HL-60 (cell line): ENCODE measurements at places on chromosomes 2 and 18.

DNA sequence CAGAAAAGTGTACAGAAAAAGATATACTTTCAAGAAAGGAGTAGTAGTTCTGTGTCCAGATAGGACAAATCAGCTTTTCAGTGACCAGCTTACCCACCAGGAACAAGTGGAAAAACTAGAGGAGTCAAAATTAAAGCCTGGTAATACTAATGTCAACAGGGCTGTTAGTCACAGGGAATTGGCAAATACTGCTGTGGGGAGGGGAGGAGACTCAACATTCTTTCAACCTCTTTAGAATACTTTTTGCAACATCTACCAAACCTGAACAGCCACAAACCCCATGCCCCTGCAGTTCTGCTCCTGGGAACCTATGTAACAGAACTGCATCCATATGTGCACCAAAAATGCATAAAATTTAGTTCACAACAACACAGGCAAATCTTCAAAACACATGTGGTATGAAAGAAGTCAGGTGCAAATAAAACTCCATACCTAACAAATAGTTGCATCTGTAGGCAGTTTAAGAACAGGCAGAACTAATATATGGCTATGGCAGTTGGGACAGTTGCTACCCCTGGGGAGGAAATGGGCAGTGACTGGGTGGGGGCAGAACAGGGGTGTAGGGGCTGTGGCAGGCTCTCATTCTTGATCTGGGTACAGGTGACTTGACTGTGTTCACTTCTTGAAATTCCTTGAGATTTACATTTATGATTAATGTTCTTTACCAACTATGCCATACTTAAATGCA lies 9.7 kb downstream of the CMPK2 start:
- peak; percentile 30 for DNase-seq

DNA sequence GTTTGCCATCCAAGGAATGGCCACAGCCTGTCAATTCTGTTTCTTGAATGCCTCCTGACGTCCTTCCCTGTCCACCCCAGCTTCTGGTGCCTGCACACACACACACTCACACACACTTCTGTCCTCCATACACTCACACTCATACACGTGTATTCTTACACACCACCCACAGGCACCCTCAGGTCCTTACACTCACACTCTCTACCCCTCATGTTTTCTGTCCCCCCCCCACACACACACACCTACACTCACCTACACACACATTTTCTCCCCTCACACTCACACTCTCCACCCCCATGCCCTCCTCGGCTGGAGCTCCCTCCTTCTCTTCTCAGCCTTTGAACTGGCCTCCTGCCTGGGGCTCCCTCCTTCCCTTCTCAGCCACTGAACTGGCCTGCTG lies 148.0 kb upstream of the SALL3 start:
- DNase-seq, result no peak

- no peak for DNase-seq
These were observed 155.4 kb downstream of the ASXL3 start for GRCh38 chr18:33733376-33733775.

GRCh38 chr2:134724341-134724740 lies 5.5 kb upstream of the TMEM163 start:
- DNase-seq, result no peak

DNA sequence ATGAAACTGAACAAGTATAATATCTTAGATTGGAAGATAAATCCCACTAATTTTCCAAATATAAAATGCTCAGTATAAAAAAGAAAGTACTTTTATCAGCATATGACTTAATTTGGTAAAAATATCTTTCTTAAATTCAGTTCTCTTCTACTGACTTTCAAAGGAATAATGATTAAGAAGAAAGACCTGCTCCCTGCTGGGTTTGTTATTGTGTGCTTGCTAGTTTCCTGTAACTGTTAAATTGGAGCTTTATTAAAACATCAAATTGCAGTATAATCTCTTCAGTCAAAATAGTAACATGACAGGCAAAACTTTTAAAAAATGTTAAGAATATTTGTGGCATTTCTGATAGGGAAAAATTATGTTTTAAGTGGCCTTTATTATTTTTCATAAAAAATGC lies 1317.4 kb upstream of the CDH2 start:
- DNase-seq, result no peak

DNA sequence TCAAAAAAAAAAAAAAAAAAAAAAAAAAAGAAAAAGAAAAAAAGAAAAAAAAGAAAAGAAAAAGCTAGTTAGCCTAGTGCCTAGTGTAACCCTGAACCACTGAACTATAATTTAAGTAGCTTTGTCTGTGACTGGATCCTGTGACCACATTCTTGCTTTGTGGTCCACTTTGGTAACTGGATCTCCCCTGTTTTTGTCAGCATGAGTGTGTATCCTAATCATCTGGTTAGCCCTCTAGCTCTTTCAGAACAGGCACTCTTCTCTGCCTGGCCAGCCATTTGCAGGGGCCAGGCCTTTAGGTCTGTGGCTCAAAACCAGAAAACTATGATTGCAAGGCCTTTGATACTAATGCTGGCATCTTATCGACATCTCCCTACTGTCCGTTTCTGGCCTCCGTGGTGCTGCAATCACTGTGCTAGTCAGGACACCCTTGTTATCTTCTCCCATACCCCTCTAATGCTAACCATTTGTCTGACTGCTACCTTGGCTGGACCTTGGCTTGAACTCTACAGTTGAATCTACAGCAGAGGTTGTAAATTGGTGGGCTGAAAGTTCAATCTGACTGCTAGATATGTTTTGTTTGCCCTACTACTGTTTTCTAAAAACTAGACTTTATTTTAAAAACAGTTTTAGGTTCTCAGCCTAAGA lies 40.5 kb downstream of the RBKS start:
- no peak for DNase-seq

DNA sequence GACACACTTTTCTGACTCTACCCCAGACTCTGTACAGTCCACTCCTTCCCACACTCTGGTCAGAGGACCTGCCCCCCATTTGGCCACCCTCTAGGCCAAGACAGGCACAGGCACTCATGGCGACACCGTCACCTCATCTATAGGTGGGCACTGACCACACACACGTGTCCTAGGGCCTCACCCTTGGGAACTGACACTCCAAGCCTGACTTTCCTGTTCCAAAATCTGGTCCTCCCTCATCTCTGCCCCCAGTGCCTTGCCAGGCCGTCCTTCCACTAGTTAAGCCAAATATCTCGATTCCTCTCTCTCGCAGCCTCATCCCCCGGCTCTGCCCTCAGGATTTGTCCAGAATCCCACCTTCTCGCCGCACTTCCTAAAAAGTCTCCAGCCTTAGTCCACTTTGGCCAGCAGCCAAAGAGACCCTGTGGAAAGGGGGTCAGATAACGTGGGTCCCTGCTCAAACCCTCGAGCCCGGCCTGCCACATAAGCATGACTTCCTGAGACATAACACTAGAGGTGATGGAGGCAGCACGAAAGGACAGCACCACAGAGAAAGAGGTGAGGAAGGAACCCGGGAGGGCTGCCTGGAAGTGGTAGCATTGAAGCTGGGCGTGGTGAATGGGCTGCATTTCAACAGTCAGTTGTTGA lies 105.8 kb upstream of the OTOS start:
- DNase-seq, result no peak

GRCh38 chr2:216474925-216475670 lies 23.5 kb upstream of the RPL37A start:
- DNase-seq, result peak; percentile 31

DNA sequence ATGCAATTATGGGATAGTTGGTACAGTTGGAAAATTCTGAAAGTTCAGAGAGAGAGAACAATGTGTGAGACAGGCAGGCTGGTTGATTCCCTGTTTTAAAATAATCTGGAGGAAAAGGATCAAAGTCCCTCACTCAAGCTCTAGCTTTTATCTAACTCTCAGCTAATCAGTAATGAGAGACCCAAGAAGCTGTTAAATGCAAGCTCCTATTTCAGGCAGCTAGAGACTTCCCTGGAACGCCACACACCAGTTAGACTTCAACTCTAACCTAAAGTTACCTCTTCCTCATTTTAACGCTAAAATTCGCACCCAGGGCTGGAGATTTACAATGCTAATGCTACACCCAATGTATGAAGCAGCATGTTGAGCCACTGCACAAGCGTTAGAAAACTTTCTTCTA lies 243.1 kb downstream of the EN1 start:
- DNase-seq, result no peak

DNA sequence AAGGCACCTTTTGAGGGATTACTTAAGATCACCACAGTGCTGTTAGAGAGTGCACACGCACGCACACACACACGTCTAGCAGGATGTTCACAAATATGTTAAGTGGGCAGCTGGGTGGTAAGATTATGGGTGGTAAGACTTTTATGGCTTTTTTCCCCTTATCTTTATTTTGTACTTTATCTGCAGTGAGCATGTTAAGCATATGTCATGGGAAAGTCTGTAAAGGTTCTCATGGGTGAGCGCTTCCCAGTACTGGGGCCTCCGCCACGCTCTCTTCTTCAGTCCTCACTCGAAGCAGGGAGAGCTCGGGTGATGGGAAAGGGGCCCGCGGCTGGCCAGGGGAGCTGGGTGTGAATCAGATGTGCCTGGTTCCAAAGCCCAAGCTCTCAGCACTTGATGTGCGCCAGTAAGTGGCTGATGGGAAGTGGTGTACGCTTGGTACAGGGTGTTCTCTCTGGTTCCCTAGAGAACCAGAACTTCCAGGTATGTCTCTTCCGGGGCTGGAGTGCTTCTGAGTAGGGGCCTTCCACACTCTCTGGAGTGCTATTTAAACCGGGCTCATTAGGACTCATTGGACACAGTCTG lies 83.9 kb upstream of the YWHAQ start:
- no peak for DNase-seq

GRCh38 chr2:53911434-53912189 lies 51.8 kb upstream of the GPR75 start:
- DNase-seq, result no peak

GRCh38 chr2:194567661-194568017 lies 1089.4 kb upstream of the SLC39A10 start:
- DNase-seq, result no peak

GRCh38 chr2:55555977-55556376 lies 36.5 kb downstream of the CFAP36 start:
- no peak for DNase-seq

DNA sequence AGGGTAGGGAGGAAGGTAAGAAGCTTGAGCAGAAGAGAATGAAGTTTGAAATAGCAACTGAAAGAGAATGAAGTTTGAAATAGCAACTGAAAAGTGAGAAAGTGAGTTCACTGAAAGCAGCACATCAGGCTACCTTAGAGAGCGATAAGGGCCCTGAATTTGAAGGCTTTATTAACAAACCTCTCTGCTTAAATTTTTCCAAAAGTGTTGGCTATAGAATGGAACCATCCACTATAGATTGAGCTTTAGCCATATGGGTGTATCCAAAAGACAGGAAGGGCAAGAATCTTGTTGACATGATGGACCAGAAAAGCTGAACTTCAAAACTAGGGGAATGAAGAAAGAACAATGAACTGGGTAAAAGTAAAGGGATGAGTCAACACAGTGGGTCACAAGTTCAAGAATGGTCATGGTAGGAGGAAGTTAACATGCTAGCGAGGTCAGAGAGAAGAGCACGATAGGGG lies 122.5 kb downstream of the ASXL3 start:
- no peak for DNase-seq

- DNase-seq, result no peak
These were observed 6.8 kb downstream of the SRSF7 start for GRCh38 chr2:38744399-38744780.

- DNase-seq, result no peak
These were observed 250.5 kb downstream of the LOXHD1 start for GRCh38 chr18:46406539-46406932.

DNA sequence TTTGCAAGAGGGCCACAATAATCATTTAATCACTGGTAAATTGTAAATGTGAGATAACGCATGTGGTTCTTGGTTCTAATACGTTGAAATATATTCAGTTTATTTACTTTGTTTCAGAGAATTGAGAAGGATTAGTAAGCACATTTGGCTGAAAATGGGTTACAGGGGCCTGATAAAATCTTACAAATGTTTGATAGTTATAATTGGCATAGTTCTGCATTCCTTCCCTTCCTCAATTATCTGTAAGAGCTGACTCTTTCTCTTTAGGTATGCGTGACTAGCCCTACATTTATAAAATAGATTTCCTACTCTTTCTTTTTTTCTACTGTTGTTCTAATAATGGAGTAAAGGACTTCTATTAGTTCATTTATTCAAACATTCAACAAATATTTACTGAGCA lies 685.2 kb downstream of the NUP35 start:
- DNase-seq, result no peak

GRCh38 chr2:221461901-221462300 lies 110.2 kb downstream of the EPHA4 start:
- no peak for DNase-seq

- DNase-seq, result no peak
These were observed 346.3 kb downstream of the LRATD1 start for GRCh38 chr2:14978845-14979244.

DNA sequence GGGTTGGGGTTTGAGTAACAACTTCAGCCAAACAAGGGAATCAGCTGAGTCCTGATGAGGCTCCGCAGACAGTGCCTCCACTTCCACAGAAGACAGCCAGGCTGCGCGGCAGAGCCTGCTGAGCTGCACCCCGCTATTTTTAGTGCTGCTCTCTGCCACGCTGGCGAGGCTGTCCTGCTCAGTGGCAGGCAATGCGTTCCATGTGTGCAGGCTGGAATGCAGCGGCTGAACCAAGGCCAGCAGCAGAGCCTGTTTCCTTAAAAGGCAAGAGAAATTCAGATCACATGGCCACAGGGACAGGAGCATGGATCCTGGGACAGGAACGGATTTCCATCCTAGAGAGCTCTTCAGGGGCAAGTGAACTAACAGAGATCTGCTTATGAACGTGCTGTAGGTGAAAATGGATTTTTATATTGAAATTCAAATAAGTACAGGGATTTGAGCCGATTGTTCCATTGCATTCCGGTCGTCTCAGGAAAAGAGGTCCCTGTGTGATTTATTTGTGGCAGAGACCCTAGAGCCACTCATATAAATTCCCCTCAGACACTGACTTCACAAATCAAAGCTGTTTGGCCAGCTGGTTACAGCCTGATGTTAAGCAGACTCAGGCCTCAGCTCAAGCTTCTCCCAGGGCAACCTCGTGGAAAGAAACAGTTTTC lies 98.7 kb downstream of the COL6A3 start:
- no peak for DNase-seq

DNA sequence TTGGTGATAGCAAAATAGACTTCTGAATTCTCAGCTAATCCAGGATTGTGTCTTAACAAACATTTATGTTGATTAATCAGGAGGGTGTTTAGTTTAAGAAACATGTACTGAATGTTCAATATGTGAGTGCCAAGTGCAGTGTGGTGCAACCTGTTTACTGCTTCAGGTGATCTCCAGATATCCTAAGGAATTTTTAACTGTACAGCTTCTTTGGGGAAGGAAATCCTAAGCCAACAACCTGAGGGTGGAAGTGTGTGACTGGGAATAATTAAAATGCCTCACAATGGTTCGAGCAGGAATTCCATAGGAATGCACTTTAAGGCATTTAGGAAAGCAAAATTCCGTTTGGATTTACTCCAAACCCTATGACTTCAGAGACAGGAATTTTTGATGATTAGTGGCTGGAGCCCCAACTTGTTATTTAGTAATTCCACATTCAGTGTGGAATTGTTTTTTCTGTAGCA lies 16.4 kb downstream of the CRIM1 start:
- no peak for DNase-seq

- DNase-seq, result no peak
These were observed 678.3 kb upstream of the ID2 start for GRCh38 chr2:8003462-8004075.

GRCh38 chr18:8367217-8367988 lies 241.8 kb upstream of the RAB12 start:
- no peak for DNase-seq

- no peak for DNase-seq
These were observed 10.3 kb downstream of the ANTXR1 start for GRCh38 chr2:69023236-69023635.
